ENCODE measurements at places on chromosomes 2 and 18. TPM values are rescaled to one million over a fixed set of nuclear protein-coding genes. Genes with fewer than 3 reads are reported as not detected.

GRCh38 chr2:68918497-68918896 is 34.2 kb downstream of the GKN2 start:
- H3K27ac ChIP-seq, result no peak overlapping the region
- H3K4me3 ChIP-seq, result no peak overlapping the region
- no peaks in the 10 kb centered on the region for H3K4me1 ChIP-seq
- H3K36me3 ChIP-seq, result no peaks in the 10 kb centered on the region

DNA sequence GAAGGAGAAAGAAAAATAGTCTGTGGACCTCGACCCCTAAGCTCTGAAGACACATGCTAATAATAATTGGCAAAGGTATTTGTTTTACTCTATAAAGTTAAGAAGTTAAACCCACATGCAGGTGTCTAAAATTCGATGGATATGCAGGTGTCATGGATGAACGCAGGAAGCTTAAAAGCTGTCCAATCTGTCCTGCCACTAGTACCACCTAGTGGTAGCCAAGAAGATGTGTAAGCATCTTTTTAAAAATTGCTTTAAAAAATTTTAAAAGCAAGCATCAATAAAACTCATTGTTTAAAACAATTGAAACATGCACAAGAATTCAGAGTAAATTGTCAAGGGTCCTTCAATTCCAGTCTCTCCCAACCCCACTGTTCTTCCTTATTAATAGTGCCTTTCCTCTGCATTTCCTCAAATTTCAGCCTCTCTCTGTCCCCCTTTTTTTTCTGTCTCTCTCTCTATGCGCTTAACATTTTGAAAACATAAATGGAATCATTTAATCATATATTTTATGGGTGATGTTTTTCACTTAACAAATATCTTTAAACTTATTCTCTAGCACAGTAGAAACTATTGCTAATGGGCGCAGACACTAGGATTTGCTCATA is 30.6 kb upstream of the PPP3R1 start:
- H3K36me3 ChIP-seq, result no peaks in the 10 kb centered on the region
- no peak overlapping the region for H3K27ac ChIP-seq
- H3K27me3 ChIP-seq, result no peaks in the 10 kb centered on the region
- no peak overlapping the region for H3K4me3 ChIP-seq

DNA sequence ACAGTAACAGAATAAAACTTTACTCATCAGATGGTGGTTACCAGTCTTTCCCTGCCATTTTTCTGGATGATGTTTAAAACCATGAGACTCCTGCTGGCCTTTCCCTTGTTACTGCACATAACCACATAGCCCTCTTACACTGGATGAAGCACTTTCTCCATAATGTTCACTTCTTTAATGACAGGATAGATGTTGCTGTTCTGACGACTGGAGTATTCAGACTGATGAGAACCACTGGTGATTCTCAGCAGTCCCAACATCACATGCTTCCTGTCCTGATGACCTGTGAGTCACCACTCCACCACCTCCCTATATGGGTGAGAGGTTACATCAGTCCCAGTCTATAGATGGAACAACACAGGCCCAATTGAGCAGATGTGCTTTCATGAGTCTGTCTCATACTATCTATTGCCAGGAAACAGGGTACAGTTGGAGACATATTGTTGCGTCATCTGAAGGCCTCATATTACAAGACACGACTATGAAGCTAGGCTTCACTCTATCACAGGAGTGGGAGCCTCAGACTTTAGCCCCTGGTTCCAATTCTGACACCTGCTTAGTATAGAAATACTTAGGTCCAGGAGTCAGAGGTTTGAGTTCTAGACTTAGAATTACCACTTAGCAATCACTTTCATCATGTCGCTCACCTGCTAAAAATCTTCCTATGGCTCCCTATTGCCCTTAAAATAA is 145.7 kb upstream of the KLF7 start:
- H3K27me3 ChIP-seq, result no peaks in the 10 kb centered on the region
- H3K36me3 ChIP-seq, result no peaks in the 10 kb centered on the region
- H3K4me3 ChIP-seq, result no peak overlapping the region
- H3K27ac ChIP-seq, result no peak overlapping the region

GRCh38 chr2:19484736-19485135 is 126.3 kb upstream of the OSR1 start:
- no peak overlapping the region for H3K27ac ChIP-seq
- H3K4me3 ChIP-seq, result no peak overlapping the region
- no peaks in the 10 kb centered on the region for H3K27me3 ChIP-seq
- no peak for DNase-seq

DNA sequence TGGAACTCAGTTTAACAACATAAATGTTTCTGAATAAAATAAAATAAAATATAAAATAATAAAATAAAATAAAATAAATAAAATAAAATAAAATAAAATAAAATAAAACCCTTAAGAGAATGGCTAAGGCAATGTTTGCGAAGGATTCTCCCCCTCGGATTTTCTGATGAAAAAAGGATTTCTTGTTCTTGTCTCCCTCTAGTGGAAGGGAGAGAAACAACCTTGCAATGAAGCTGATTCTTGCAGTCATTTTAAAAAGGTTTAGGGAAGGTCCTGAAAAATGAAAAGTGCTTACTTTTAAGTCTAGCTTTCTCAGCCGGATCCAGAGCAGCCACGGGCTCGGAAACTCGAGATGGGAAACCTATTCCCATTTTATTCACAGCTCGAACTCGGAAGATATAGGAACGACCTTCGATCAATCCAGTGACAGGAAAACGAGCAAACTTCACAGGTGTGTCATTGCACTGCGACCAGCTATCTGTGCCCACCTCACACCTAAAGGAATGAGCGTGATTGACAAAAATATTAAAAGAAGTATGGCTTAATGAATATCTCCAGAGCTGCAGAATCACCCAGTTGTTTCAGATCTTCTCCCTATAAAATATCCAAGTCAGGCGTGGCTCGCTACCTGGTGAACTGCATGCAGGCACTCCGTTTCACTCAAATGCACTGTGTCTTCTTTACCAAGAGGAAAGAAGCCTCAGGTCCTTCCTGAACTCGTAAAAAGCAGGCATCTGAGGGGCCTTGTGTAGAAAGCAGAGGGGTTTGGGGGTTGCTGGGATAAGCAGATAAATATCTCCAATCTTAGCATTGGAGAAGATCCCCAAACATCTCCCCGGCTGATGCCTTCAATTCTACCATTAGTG is 68.1 kb downstream of the MYOM1 start:
- H3K36me3 ChIP-seq, result no peaks in the 10 kb centered on the region
- H3K27me3 ChIP-seq, result no peaks in the 10 kb centered on the region
- H3K4me1 ChIP-seq, result peaks cover 3% of the 10 kb centered on the region
- H3K27ac ChIP-seq, result no peak overlapping the region

Gene CCDC85A
- total RNA-seq, result not detected

- no peak overlapping the region for H3K4me3 ChIP-seq
- no peaks in the 10 kb centered on the region for H3K27me3 ChIP-seq
- peaks cover 3% of the 10 kb centered on the region for H3K36me3 ChIP-seq
- H3K4me1 ChIP-seq, result no peaks in the 10 kb centered on the region
Observed at GRCh38 chr18:62964432-62964831, 249.1 kb downstream of the PHLPP1 start.

GRCh38 chr2:134949981-134950708 is 31.5 kb downstream of the CCNT2 start:
- no peaks in the 10 kb centered on the region for H3K27me3 ChIP-seq
- no peak overlapping the region for H3K4me3 ChIP-seq
- H3K36me3 ChIP-seq, result peaks cover 68% of the 10 kb centered on the region
- DNase-seq, result no peak
- H3K27ac ChIP-seq, result no peak overlapping the region

Gene PROKR1
- total RNA-seq, result not detected

Gene IL1R1
- total RNA-seq, result 0.45 TPM

Gene CCBE1
- total RNA-seq, result not detected

DNA sequence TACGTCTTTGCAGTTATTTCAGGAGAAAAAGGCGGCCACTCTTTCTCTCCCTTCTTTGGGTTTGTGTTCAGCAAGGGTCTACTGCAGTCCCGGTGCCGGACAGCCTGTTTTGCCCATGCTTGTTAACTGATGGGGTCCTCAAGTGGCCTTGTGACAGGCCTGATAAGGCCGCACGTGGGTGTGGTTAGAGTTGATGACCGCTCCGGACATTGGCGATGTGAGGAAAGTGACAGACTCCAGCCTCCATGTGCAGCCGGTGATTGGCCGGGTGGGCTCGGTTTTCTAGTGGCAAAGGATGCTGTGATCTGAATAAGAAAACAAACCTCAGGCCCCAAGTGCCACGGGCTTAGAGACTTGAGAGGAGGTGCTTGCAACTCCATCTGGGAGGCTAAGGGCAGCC is 15.6 kb downstream of the HPCAL1 start:
- no peak for DNase-seq
- H3K4me1 ChIP-seq, result no peaks in the 10 kb centered on the region
- no peaks in the 10 kb centered on the region for H3K36me3 ChIP-seq
- H3K27ac ChIP-seq, result no peak overlapping the region
- no peaks in the 10 kb centered on the region for H3K27me3 ChIP-seq
